ENCODE measurements at places on chromosomes 6 and 20. TPM values are rescaled to one million over a fixed set of nuclear protein-coding genes. Genes with fewer than 3 reads are reported as not detected.

DNA sequence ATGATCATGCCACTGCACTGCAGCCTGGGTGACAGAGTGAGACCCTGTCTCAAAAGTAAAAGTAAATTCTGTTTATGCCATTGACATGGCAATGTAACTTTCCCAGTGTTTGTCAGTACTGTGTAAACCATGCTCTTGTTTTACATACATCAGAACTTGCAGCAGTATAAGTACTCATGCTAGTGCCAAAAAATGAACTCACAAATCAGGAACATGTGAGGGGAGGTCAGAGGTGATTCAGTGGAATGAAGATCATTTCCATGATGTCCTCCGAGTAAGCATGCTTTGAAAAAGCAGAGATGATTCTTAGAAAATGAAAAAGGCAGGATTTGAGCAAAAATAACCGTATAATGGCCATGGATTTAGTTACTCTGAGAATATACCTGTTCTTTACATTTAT lies 81.9 kb downstream of the ANKS1A start:
- DNase-seq: no peak

GRCh38 chr6:41768545-41769308 lies 11.0 kb downstream of the FRS3 start:
- DNase-seq: no peak

GRCh38 chr20:4772132-4772531 lies 50.4 kb downstream of the PRND start:
- DNase-seq: no peak

Gene AIF1
- 35.5 TPM for total RNA-seq

Gene MYCT1
- not detected for total RNA-seq
